Stimulated activated CD8-positive, alpha-beta memory T cell treated with anti-CD3 and anti-CD28 coated beads, Interleukin-7, amount 100 ng/mL, for 48 hours (primary cell): ENCODE measurements at places on chromosomes 4 and X.

DNA sequence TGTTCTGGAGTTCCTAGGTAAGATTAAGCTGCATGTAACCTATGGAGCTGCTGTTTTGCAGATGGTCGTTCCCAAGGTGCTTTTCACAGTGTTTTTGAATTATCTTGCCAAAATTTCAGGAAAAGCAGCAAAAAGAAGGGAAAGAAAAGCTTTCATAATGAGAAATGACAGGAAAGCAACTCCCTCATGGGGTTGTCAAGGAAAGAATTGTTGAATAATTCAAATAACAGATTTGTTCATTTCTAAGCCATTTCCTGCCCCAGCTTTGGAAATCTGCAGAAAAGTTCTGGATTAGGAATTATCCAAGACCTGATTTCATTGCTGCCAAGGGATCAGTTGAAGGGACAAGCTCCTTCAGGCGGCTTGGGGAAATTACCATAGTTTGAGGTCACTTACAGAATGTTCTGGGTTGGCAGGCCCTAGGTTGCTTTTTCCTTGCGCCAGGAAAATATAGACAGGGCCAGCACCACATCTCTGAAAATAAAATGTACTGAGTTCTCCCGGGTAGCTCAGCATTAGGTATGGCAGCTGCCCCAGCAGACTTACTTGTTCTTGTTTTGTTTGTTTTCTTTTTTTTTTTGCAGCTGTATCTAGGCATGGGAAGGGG, 354.7 kb downstream of the STIM2 start:
- no peak for DNase-seq

DNA sequence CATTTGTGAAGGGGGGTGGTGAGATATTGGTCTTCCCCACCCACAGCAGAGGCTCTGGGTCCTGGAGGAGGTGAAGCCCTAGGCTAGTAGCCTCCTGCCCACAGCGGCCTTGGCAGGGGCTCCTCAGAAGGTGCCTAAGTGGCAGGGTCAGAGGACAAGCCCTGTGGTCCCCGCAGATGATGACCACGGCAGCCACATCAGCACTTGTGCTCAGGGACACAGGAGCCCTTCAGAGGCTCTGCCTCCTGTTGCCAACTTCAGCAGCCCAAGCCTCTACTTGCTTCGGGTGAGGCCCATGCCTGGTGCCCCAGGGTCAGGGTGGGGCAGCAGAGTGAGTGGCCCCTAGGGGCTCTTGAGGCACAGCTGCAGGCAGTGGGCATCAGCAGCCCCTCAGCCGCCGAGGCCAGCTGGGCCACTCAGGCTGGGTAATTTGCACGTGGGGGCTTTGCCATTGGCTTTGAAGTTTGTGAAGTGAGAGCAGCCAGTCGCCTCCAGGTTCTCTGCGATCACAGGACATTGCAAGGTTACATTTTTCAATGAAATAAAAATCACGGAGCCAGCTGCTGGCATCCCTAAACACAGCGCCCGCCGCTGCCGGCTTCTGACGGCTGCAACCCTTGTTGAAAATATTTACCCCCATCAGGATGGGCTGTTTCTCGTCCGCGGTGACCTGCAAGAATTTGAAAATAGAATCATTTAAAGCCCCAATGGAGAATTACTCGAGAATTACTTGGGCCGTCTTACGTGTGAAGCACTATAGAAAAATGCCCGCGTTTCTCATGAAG, 108.5 kb downstream of the HMX1 start:
- no peak for DNase-seq

DNA sequence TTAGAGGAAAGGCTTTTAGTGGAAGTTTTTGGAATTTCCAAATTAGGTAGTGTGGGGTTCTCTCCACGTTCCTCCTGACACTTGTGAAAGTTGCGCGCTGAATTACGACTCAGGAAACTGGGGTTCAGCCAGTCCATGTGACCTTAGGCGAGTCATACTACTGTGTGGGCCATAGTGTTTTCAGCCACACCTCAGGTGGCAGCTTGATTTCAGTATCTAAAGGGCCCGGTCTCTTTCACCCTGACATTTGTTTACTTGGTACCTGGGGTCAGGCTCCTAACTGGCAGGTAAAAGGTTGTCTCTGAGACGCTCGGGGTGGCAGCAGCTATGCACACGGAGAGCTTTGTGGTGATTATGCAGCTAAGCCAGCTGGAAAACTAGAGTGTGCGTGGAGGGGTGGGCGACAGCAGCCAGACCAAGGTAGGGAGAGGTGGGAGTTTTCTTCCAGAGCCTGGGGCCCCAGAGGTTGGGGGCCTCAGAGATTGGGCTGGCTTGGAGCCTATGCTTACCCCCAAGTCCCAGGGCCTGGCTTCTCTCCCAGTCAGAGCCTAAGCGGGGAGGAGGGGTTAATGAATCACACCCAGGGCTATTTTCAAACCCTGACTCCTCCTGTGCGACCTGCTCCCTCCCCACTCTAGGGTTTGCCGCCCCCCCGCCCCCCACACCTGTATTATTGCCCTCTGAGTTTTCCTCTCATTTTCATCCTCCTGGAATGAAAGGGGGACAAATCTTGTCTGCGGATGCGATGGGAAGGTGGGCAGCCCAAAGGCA, 47.2 kb downstream of the STARD8 start:
- no peak for DNase-seq

DNA sequence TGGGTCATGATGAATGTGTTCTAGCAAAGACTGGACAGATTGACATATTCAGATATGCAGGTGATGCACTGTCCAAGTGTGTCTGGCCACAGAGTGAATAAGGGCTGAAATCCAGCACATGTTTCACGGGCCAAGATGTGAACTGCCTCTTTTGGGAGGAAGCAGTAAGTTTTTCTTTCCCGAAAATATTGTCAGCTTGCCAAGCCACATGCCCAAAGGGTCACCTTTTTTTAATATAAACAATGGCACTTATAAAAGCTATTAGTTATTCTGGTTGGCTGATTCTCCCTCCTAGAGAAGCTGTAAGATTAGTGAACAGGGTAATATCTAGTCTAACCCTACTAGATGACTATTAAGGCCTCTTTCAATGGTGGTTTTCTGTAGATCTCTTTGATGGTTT, 1.5 kb upstream of the EDNRA start:
- DNase-seq = no peak

DNA sequence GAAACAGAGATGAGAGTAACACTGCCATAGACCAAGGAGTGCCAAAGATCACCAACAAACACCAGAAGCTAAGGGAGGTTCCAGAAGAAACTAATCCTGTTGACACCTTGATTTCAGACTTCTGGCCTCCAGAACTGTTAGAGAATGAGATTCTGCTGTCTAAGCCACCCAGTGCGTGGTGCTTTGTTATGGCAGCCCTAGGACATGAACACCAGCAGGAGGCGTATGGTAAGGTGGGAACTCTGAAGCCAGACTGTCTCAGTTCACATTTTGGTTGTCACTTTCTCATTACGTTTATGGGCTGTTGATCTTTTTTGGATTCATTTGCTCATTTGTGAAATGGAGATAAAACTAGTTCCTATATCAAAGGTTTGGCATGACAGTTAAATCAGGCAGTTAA, 142.9 kb downstream of the DCHS2 start:
- no peak for DNase-seq

- DNase-seq = no peak
These were observed 98.9 kb downstream of the TLL1 start for GRCh38 chr4:165971933-165972332.

DNA sequence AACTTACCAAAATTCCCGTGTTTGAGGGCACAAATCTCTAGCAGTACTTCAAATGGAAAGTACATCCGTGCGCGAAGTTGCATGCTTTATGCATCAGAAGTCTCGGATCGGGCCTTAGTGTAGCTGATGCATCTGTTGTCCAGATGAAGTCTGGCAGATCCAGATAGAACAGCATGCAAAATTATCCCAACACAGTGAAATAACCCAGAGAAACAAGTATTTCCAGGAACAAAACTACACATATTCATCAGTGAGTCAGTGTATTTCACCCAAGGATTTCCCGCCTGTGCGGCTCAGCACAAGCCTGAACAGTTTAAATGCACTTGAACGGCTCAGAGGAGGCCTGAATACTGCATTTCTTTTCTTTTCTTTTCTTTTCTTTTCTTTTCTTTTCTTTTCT, 27.4 kb upstream of the CLDN24 start:
- DNase-seq = no peak

- DNase-seq = no peak
These were observed 24.0 kb downstream of the DOCK11 start for GRCh38 chrX:118519411-118520215.

DNA sequence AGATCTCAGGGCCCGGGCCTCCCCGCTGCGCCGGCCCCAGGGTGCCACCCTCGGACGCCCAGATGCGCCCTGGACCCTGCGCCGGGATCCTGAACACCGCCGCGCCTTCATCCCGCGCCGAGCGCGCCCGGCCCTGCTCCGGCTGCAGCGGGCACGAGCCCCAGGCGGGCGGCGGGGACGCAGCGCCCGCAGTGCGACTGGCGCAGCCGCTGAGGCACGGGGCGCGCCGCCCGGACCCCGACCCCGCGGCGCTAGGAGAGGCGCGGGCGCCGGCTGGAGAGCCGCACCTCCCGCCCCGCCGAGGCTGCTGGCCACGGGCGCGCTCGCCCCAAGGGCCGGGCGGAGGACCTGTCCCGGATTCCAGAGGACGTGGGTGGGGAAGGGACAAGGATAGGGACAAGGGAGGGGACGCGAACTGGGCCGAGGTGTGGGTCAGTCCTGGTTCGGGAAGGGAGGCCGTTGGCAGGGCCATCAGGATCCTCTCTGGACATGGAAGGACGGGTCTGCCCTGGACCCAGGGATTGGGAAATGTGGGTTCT, 1.1 kb downstream of the ZFYVE28 start:
- no peak for DNase-seq

GRCh38 chr4:41066049-41066448, 148.3 kb downstream of the APBB2 start:
- no peak for DNase-seq

DNA sequence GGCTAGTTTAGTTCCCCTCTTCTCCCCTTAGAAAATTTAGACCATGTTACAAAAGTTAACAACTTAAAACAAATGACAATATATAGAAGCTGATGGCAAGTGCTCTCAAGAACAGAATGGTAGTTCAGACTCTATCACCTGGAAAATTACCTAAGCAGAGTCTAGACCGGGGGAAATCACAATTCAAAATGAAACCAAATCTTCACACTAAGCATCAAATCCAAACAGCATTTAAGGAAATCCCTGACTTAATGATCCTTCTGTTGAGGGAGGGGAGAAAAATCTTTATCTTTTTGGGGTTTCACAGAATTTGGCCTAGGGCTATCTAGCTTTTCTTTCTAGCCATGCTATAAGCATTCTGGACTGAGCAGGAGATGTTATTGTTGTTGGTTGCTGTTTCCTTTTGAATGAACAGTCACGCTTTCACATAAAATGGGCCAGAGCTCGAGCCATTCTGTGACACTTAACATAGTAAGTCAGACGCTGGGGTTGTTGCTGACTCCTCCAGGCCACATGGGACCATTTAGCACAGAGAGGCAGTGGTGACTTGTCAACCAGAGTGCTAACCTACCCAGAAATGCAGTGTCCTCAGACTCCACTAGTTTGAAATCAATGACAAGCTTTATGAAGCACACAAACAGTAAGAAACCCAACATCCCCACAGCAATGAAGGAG, 16.0 kb upstream of the LSM6 start:
- no peak for DNase-seq

- DNase-seq = no peak
These were observed 19.3 kb upstream of the SLAIN2 start for GRCh38 chr4:48322063-48322462.

DNA sequence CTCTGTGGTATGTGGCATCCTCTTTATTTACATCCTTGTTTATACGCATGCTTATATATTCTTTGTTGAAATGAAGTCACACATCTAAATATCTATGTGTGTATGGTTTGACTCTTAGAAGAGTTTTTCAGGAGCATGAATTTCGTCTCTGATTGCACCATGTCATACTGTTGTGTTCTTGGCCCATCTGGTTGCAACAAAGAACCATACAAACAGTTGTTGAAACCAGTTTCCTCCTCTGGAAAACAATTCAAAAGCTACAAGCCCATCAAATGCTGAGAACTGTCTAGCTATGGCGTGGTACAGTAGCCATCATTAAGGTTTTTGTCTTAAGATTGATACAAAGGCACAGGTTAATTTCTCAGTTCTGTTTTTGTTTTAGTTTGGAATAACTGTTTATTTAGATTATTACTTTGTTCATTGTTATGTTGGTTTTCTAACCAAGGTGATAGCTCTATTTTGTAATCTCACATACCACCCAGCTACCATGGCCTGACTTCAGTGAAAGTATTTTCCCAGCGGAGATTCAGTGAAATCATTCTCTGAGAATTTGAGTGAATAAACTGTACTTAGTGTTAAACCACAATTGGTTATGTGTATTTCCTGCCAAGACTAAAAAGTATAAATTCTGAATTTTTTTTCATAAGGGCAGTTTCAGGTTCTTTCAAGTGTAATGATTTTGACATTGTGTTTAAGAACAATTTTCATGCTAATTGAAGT, 91.0 kb downstream of the ARHGAP24 start:
- no peak for DNase-seq

- no peak for DNase-seq
These were observed 68.3 kb upstream of the RBPJ start for GRCh38 chr4:26252349-26253025.

DNA sequence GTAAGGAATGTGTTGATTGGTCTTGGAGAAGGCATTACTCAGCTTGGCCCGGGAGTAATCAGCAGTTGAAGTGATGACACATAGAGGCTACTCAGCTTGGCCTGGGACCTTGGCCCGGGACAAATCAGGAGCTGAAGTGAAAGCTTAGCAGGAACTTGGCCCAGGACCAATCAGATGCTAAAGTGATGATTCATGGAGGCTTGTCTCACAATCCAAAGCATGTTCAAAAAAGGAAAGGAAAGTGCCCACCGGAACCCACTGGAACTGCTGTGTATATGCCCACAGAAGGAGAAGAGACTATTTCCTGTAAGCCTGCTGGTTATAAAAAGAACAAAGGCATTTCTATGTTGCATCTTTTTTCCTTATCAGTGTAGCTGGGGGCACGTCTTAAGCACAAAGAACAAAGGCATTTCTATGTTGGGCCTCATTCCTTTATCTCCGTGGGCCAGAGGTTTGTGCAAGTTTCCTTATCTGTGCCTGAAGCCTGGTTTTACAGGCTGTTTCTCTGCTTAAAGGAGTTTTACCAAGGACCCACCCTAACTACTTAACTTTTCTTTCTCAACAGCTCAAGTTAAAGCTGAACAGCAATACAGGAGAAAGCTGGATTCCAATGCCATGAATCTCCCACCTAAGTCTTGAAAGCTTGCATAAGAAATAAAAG, 1176.7 kb downstream of the NLGN4X start:
- DNase-seq = no peak

GRCh38 chr4:183411291-183411861, 33.1 kb upstream of the CDKN2AIP start:
- no peak for DNase-seq

GRCh38 chr4:7820031-7820818, 119.4 kb downstream of the AFAP1 start:
- DNase-seq = no peak

- no peak for DNase-seq
These were observed 700.6 kb downstream of the TECRL start for GRCh38 chr4:63708661-63709060.
